Esophagus muscularis mucosa (tissue), 4 donors: ENCODE measurements at places on chromosomes 1 and 21. TPM values are rescaled to one million over a fixed set of nuclear protein-coding genes. Genes with fewer than 3 reads are reported as not detected.

- no peak overlapping the region for H3K4me3 ChIP-seq
- H3K4me1 ChIP-seq, result no peaks in the 10 kb centered on the region
- no peak for DNase-seq
- H3K27ac ChIP-seq, result no peak overlapping the region
- no peaks in the 10 kb centered on the region for H3K36me3 ChIP-seq
These were observed 900.6 kb downstream of the NCAM2 start for GRCh38 chr21:21898801-21899200.

DNA sequence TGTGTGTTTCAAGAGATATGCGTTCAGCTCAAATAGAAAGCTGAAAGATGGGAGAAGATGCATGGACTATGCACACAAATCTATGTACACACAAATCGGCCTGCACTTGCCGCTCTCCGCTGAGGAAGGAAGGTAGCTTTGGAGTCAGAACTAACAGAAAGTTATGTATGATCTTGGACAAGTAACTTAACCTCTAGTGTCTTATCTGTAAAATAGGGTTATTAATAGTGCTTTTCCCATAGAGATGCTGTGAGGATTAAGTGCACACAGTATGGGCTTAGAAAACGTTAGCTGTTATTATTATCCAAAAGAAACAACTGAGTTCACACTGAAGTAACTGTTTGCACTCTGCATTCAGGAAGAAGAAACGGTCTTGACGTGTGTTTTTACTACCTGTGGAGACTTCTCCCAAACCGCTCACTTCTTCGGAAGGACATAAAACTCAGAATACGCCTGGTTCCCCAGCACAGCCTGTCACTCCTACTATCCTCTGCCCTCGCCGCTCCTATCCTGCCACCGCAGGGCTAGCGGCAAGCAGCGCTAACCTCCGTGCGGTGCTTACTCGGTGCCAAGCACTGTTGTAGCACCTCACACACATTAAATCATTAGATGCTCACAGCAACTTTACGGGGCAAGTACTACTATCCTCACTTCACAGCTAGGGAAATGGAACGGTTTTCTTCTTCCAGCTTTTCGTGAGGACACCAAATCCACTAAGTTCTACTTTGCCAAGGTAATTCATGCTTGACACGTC is 1.3 kb downstream of the TGFBR3 start:
- peak overlapping the region; percentile 86 for H3K4me3 ChIP-seq
- peak overlapping the region; percentile 98 for H3K27ac ChIP-seq
- peaks cover 13% of the 10 kb centered on the region for H3K4me1 ChIP-seq
- no peaks in the 10 kb centered on the region for H3K36me3 ChIP-seq
- H3K27me3 ChIP-seq, result no peaks in the 10 kb centered on the region
- no peak for DNase-seq

GRCh38 chr21:43362915-43363314 is 64.0 kb downstream of the SIK1 start:
- H3K27me3 ChIP-seq, result peaks cover 25% of the 10 kb centered on the region
- peak overlapping the region; percentile 72 for H3K27ac ChIP-seq
- no peaks in the 10 kb centered on the region for H3K36me3 ChIP-seq
- peak overlapping the region; percentile 42 for H3K4me3 ChIP-seq

DNA sequence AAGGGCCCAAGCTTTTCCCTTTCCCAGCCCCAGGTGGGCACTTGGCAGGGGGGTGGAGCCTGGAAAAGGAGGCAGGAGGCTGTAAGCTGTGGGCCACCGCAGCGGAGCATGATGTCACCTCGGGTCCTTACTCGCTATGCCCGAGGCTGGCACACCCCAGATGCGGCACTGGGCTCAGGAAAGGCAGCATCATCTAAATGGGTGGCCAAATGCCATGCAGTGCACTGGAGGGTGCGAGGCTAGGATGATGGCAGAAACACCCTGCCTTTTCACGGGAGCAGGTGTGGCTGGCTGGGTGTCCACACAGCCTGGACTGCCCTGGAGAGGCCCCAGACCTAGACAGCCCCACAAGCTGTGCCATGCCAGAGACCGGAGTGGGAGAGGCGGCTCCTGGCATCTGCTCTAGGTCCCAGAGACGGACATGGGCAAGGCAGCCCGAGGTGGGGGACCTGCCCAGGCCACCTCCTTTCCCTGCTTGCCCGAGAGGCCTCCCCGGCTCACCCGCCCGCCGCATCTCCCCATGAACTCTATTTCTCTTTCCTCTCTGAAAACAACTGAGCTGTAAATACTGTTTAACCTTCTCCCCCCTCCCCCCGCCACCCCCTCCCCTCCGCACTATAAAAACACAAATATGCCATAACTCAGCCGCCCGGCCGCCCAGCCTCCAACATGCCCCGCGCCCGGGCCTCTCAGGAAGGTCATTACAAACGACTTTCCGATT is 124.7 kb downstream of the CASZ1 start:
- H3K36me3 ChIP-seq, result no peaks in the 10 kb centered on the region
- peaks cover 79% of the 10 kb centered on the region for H3K4me1 ChIP-seq
- DNase-seq, result no peak
- H3K27me3 ChIP-seq, result no peaks in the 10 kb centered on the region

Gene CXADR
- total RNA-seq, result 1.4 TPM
